ENCODE measurements at places on chromosomes 6 and 20.

DNA sequence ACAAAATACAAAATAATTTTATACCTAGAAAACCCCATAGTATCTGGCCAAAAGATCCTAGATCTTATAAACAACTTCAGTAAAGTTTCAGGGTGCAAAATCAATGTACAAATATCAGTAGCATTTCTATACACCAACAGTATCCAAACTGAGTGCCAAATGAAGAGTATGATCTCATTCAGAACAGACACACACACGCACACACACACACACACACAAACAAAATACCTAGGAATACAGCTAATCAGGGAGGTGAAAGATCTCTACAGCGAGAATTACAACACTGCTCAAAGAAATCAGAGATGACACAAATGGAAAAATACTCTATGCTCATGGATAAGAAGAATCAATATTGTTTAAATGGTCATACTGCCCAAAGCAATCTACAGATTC, 49.2 kb downstream of the TOMM6 start:
- no peak for DNase-seq

- DNase-seq: no peak
Observed at GRCh38 chr6:116992546-116992945, 115.5 kb downstream of the RFX6 start.

GRCh38 chr6:33851959-33852358, 48.2 kb upstream of the MLN start:
- DNase-seq: peak; percentile 98

- DNase-seq: no peak
Observed at GRCh38 chr6:16651871-16652270, 109.4 kb downstream of the ATXN1 start.

DNA sequence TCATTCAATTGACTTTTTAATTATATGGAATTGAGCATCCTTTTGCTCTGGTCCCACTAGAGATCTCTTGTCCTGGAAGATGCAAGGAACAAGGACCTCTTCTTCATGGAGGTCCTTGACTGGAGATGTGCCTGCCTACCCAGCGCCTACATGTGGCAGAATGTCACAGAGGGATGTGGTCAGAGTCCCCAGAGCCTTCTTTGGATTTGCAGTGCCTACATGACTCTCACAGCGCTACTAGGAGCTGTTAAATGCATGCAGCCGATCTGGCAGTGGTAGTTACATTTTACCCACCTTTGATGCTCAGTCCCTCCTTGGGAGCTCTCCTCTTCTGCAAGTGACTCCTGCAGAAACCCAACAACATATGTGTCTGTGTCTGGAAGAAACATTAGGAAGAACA, 51.9 kb upstream of the ADTRP start:
- no peak for DNase-seq

DNA sequence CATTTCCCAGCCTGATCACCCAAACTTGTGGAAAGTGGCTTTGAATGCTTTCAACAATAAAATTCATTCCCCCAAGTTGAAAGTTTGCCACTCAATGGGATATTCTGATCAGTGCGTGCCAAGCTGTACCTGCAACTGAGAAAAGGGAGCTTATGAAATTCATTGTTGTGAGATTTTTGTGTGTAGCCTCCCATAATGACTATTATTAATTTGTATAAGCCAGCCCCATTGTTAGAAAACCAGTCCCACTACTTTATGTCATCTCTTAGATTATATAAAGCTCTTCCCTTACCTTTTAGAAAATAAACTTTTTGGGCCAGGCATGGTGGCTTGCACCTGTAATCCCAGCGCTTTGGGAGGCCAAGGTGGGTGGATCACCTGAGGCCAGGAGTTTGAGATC, 15.9 kb downstream of the IL20RA start:
- no peak for DNase-seq

GRCh38 chr20:41865938-41866337, 247.8 kb upstream of the CHD6 start:
- DNase-seq: no peak

GRCh38 chr20:54085910-54086309, 15.5 kb upstream of the BCAS1 start:
- no peak for DNase-seq

- no peak for DNase-seq
Observed at GRCh38 chr6:125759959-125760457, 10.6 kb downstream of the HEY2 start.

GRCh38 chr6:149646599-149646998, 1.9 kb downstream of the KATNA1 start:
- no peak for DNase-seq

- DNase-seq: no peak
Observed at GRCh38 chr20:58033026-58033536, 195.4 kb downstream of the ANKRD60 start.

DNA sequence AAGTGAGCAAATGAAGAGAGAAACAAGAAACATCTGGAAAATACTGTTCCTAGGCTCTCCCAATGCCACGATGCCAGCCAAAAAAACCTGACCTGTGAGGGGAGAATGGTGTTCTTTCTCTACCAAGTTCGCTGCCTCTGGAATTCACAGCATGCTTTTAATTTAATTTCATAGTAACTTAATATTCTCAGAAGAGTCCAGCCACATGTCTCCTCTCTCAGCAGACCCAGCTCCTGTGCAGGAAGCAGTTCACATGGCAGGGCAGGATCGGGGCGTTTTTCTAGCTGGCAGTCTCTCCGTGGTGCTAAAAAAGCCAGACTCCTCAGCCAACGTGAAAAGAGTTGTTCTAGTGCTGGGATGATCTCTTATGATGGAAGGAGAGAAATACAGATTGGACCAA, 57.5 kb downstream of the BFSP1 start:
- DNase-seq: no peak

DNA sequence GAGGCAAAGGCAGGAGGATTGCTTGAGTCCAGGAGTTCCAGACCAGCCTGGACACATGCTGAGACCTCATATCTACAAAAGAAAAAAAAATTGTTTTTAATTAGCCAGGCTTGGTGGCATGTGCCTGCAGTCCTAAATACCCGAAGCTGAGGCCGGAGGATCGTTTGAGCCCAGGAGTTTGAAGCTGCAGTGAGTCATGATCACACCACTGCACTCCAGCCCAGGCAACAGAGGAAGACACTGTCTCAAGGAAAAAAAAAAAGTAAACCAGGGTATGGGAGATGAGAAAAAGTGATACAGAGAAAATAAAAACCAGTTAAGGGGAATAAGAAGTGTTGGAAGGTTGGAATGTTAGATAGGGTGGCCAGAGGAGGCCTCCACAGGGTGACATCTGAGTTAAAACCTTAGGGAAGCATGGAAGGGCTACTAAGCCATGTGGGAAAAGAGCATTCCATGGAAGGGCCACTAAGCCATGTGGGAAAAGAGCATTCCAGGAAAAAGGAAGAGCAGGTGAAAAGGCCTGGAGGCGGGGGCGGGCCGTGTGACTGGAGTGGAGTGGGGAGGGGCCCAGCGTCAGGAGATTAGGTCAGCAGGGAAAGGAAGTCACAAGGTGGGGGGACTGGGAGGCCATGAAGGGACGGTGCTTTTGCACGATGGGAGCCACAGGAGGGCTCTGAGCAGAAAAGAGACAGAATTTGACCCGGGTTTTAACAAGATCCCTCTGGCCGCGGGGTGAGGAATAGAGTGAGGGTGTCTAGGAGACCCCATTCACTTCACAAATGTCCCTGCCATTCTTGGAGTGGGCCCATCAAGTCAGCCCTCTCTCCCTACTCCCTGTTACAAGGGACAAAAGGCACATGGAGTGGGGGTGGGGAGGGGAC, 18.3 kb downstream of the CPNE5 start:
- peak; percentile 83 for DNase-seq

GRCh38 chr20:57398231-57398821, 7.1 kb downstream of the RBM38 start:
- DNase-seq: no peak

- no peak for DNase-seq
Observed at GRCh38 chr6:10385524-10386132, 29.2 kb downstream of the TFAP2A start.

DNA sequence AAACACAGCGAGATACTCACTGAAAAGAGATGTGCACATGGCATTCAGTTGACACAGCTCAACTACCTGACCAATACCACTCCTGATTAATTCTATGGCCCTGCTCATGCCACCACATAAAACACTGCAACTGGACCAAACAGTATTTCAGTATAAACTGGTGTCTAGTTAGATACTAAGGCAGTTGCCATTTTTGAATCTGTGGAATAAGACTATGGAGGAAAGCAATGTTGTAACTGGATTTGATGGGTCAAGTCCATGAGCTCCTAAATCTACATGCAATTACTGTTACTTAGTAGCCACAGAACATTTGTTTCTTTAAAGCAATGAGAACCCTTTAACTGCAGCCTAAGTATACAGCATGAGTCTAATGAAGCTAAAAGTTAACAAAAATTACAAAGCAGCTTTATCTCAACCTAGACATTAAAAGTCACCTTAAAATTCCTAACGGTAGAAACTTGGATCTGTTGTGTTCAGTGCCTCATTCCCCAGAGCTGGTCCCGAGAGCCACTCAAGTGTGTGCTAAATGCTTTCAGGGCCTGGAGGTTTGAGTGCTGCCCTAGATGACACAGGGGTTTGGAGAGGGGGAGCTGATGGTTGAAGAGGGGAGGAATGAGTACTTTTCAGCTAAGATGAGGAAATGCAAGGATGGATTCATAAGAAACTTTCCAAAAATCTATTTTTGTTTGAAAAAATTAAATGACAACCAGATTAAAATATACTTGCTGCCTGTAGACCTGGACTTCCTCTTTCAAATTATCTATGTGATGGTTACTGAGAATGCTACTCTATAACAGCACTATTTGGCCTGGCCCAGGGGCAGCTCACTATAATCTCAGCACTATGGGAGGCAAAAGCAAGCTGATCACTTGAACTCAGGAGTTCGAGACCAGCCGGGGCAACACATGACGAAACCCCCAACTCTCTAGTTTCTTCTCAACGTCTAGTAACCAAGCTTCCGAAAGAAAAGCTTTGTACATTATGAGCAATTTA, 15.6 kb downstream of the SNX5 start:
- DNase-seq: no peak

DNA sequence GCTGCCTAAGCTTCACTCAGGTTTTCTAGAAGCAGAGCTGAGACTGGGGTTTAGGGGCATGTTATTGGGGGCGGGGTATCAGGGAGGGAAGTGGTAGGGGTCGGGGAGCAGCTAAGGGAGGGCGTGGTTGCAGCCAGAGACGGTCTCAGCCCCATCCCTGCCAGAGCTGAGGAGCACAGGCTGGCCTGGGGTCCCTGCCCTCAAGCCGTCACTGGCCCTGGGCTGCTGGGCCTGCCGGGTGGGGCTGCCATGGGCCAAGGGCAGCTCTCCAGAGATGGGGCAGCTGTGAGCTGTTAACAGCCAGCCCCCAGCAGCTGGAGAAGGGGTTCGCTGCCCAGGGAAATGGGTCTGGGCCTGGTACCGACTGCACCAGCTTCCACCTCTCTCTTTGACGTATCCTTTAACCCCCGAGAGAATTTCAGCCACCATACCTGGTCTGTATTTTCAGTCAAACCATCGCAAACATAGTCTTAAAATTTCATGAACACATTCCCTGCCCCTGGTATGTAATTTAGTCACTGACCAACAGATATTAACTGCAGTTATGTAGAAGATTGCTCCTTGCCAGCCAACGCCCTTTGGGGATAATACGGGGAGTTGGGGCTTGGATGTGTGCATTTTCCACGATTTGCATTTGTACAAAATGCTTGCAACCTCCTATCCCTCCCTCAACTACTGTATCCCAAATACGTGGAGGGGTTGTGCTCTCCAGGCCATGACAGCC, 253.4 kb downstream of the TAF4 start:
- no peak for DNase-seq

- DNase-seq: no peak
Observed at GRCh38 chr6:15405129-15406068, 159.5 kb downstream of the JARID2 start.

GRCh38 chr6:89214197-89214596, 3.0 kb downstream of the GABRR1 start:
- DNase-seq: no peak

DNA sequence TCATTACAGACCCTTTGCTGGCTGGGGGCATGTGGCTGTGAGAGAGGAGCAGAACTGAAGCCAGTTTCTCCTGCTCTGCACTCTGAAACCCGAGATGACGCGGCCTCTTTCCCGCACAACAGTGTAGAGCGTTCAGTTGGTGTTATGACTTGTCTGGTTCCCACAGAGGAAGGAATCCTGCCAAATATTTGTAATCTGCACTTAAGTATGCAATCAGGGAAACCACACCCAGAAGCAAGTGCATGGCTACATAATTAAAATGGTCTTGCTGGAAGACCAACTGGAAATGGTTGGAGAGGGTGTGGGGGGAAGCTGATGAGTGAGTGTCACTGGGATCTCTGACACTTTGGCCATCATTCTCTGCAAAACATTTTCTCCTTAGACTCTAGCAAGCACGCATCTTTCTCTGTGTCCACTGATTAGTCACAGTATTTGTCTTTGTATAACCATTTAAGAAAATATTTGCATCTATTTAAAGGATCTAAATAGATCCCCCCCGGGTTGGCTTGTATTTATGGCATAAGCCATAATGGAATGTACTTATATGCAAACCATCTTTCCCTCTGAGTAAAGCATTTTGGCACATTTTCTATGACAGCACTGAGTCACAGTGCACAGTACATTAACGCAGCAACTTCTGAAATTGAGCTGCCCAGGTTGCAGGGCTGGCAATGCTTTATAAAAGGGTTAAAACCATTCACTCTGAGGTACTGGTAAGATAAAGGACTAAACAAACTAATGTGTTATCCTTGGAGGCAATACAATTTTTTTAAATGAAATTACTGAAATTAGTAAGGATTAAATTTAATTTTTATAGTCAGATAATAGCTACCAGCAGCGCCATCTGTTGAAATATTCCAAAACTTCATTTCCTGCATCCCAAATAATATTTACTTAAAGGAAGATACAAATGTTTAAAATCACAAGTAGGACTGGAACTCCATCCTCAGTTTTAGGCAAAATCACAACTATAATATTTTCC, 76.7 kb downstream of the FOXC1 start:
- DNase-seq: no peak

DNA sequence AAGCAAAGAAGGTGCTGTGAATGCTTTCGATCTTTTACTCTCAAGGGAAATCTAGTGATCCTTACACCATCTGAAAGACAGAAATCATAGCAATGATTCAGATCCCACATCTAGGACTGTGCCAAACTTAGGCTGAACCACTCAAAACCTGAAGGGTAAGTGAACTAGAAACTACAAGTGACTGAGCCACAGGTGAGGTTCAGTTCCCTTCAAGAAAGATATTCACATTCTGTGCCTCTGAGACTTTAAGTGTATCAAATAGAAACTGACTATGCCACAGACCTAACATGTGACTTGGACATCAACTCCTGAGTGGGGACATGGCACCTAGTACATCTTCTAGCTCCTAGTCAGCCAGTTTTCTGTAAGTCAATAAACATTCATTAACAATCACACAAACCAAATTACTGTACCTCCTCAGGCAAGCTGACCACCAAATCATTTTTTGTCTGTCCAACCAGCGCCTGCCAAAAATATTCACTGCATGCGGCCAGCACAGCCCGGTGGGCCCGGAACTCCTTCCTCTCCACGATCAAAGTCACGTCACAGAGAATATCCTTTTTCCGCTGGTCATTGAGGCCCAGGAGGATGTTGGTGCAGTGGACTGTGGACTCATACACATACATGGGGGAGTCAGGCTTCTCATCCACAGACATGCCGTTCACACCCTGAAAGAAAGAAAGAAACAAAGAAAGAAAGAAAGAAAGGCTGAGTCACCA, 114.1 kb downstream of the GJA10 start:
- DNase-seq: no peak

GRCh38 chr6:33433001-33433543, 13.2 kb downstream of the SYNGAP1 start:
- DNase-seq: no peak
